ENCODE measurements at places on chromosomes 6 and 20. TPM values are rescaled to one million over a fixed set of nuclear protein-coding genes. Genes with fewer than 3 reads are reported as not detected.

Gene DNAH8
- total RNA-seq, result 1.1 TPM

Gene OTOR
- total RNA-seq, result not detected

Gene GINM1
- total RNA-seq, result 23.0 TPM

- no peak for DNase-seq
Measured at GRCh38 chr6:13733178-13733887, 21.7 kb upstream of the RANBP9 start.

DNA sequence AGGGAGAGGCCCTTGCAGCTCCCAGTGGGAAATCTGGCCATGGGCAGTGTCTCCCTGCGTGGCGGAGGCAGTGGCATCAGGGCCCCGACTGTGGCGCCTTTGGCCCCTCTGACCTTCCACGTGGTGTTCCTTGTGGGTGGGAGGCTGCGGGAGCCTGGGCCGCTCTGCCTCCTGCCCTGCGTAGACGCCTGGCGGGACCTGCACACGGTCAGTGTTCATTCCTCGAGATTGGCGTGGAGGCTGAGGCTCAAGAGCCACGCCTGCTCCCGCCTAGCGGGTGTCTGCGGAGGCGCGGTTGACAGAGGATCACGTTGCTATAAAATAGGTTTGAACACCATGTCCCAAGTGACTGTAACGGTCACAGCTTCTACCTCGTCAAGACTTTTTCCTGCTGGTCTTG, 14.0 kb downstream of the COL9A3 start:
- DNase-seq, result peak; percentile 16

- no peak for DNase-seq
Measured at GRCh38 chr6:113596387-113597230, 260.5 kb upstream of the MARCKS start.

GRCh38 chr6:107244082-107244741, 128.9 kb upstream of the BEND3 start:
- no peak for DNase-seq

DNA sequence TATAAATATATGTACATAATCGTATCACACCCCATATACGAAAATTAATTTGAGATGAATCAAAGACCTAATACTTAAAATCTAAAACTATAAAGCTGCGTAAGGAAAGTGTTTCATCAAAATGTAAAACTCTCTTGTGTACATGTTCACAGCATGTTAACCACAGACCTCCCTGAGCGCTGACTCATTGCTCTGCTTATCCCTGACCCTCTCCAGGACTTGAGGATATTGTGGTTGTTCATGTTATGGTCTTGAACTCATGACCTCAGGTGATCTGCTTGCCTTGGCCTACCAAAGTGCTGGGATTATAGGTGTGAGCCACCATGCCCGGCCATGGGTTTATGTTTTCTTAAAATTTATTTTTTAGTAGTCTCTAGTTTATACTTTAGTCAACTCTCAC, 14.2 kb downstream of the FAM83B start:
- DNase-seq, result no peak

- no peak for DNase-seq
Measured at GRCh38 chr6:149969635-149970034, 5.9 kb downstream of the ULBP1 start.

- DNase-seq, result no peak
Measured at GRCh38 chr6:22141241-22141745, 155.5 kb downstream of the PRL start.

DNA sequence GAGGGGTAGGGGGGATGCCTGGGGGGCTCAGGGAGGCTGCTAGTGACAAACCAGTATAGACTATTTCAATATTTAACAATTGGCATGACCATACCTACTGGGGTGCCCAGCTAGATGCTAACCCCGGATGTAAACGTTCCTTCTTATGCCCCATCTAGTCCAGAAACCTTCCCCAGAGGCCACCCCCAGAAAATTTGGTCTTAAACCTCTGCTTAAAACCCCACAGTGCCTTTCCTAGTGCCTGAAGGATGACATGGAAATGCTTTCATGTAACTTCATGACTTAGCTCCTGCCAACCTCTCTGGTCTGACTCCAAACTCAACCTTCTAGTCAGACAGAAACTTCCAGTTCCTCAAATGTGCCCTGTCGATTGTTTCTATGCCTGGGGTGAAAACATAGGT, 52.0 kb downstream of the JPH2 start:
- no peak for DNase-seq

GRCh38 chr20:25016471-25016870, 23.9 kb upstream of the APMAP start:
- no peak for DNase-seq

Data from B cell (primary cell).